SK-N-SH (cell line): ENCODE measurements at places on chromosomes 16 and 17. TPM values are rescaled to one million over a fixed set of nuclear protein-coding genes. Genes with fewer than 3 reads are reported as not detected.

The IRX6 gene
- not detected in 2 replicates for polyA plus RNA-seq

The SLC47A2 gene
- polyA plus RNA-seq = not detected in 2 replicates

DNA sequence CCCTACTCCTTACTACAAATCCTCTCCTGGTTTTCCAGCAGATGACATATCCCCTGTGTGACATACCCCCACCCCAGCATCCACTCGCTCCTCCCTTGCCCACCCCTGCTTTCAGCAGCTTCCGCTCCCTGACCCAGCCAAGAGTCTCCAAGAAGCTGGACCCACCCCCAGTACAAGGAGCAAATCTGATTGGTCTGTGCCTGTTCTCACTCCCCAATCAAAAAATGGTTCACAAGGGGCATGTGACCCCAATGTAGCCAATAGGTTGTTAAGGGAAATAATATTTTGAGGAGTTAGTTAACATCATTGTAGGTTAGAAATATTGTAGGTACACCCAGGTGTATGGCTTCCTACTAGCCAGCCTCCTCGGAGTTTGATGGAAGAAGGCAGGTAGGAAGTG is 70.1 kb downstream of the GP2 start:
- DNase-seq = no peak

DNA sequence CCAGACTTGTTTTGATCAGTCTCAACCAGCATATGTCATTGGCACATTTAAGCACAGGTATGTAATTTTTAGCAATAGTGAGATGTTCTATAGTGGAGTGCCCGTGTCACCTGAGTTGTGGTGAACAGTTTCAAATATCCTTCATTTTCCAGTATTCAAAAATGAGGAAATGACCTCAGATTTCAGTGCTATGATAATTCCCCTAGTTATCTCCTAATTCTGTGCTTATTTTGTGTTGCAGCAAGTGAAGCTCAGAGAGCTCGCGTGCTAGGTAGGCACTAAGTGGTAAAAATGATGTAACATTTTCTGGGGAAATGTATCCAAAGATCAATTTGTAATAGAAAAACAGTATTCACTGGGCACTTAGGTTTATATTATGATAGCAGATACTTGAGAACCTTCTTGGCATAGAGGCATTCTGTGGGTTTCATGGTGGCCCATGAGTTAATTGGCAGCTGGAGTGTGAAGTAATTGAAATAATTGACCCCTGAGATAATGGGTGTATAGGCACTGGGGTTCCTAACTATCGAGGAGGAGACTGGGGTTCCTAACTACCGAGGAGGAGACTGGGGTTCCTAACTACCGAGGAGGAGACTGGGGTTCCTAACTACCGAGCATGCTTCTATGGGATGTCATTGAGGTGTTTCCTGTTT is 159.1 kb downstream of the PRKCA start:
- DNase-seq = no peak

DNA sequence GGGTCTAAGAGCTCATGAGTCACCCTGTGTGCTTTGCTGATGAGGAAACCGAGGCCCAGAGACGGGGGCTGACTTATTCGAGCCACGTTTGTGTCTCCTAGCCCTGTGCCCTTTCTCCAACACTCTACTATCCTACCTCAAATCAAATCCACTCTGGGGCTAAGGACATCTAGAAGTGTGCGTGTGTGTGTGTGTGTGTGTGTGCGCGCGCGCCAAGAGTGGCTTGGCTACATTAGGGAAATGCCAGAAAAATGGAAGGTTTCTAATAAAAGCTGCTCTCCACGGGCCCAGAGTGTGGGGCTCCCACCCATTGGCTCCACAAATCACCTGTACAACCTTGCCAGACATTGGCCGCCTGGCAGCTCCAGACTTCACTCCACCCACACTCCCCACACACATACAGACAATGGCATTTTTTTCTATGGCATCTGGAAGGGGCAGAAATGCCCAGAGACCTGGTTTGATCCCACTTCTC is 30.3 kb upstream of the PHOSPHO1 start:
- no peak for DNase-seq
